ENCODE measurements at places on chromosomes 11 and 22. TPM values are rescaled to one million over a fixed set of nuclear protein-coding genes. Genes with fewer than 3 reads are reported as not detected.

OSBPL5 gene
- 85.3 TPM for total RNA-seq

PRDX5 gene
- 214 TPM for total RNA-seq

RBM4B gene
- 23.3 TPM for total RNA-seq

VSIG10L2 gene
- total RNA-seq, result not detected

TMEM191B gene
- total RNA-seq, result 1.1 TPM

PKNOX2 gene
- total RNA-seq, result 7.6 TPM

CHRM1 gene
- total RNA-seq, result 1.3 TPM

C11orf86 gene
- not detected for total RNA-seq

MLC1 gene
- not detected for total RNA-seq

CDC45 gene
- 39.6 TPM for total RNA-seq

OR52H1 gene
- total RNA-seq, result not detected

MUS81 gene
- 58.9 TPM for total RNA-seq

KRTAP5-9 gene
- total RNA-seq, result not detected

CRYBA4 gene
- total RNA-seq, result not detected

TRIM64 gene
- not detected for total RNA-seq

LDHAL6A gene
- total RNA-seq, result not detected

KCNJ1 gene
- total RNA-seq, result not detected

SSTR3 gene
- not detected for total RNA-seq

ACR gene
- total RNA-seq, result 0.36 TPM

ANO9 gene
- not detected for total RNA-seq

DNAJC24 gene
- 25.1 TPM for total RNA-seq

TRIM21 gene
- total RNA-seq, result 100 TPM

FLRT1 gene
- total RNA-seq, result not detected

MGAT3 gene
- not detected for total RNA-seq

LRFN4 gene
- 17.2 TPM for total RNA-seq

TCN2 gene
- total RNA-seq, result 12.8 TPM

UBE2L6 gene
- 169 TPM for total RNA-seq

MPZL2 gene
- total RNA-seq, result 0.46 TPM

CACNA1I gene
- total RNA-seq, result under 0.01 TPM

KIAA0930 gene
- total RNA-seq, result 268 TPM

POLD3 gene
- 7.9 TPM for total RNA-seq

PTPRCAP gene
- total RNA-seq, result 1.0 TPM

KCNK7 gene
- total RNA-seq, result 0.34 TPM

OR51B2 gene
- total RNA-seq, result not detected

NAALADL1 gene
- total RNA-seq, result 4.6 TPM

MUC15 gene
- total RNA-seq, result not detected

PUS3 gene
- 16.7 TPM for total RNA-seq

FAM227A gene
- total RNA-seq, result 1.7 TPM

RIMBP3C gene
- total RNA-seq, result 0.34 TPM

MS4A5 gene
- total RNA-seq, result not detected

TYMP gene
- 295 TPM for total RNA-seq

CASP1 gene
- total RNA-seq, result 74.3 TPM

TIMM10 gene
- total RNA-seq, result 64.6 TPM
